ENCODE measurements at places on chromosomes 12 and 14.

DNA sequence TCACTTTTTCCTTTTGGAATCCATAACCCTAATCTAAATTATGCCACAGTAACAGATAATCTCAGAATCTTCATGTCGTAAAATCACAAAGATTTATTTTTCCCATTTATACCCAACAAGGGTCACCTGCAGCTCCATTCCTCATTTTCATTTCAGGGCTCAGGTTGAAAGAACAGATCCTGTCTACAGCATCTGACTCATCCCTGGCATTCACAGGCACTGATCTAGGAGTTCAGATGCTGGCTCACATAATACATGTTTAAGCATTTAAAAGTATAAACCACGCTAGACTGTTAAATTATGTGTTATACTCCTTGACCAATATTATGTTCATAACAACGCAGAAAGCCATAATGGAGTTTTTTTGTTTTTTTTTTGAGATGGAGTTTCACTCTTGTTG lies 58.3 kb downstream of the STON2 start:
- DNase-seq = no peak

DNA sequence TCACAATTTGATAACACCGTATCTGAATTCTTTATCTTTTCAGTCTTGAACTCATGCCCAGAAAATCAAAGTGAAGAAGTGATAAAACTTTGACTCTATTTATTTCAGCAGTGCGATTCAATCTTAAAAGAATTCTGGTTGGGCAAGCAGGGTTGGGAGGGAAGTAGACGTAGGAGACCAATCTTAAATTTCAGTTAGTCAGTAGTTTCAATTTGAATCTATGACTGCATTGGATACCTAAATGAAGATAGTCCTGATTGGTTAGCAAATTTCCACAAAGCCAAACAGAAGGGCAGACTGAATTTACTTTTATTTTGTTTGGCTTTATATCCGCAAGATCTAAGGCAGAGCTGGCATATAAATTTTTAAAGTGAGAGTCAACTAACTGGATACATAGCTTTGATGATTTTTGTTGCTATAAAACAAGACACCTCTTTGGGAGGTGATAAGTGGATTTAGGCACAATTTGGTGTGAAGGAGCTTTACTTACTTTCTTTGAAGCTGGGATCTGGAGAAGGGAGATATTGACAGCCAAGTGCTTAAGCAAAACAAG lies 2.6 kb downstream of the ACSS3 start:
- no peak for DNase-seq

- no peak for DNase-seq
Observed at GRCh38 chr14:88682495-88683114, 110.1 kb downstream of the EML5 start.

DNA sequence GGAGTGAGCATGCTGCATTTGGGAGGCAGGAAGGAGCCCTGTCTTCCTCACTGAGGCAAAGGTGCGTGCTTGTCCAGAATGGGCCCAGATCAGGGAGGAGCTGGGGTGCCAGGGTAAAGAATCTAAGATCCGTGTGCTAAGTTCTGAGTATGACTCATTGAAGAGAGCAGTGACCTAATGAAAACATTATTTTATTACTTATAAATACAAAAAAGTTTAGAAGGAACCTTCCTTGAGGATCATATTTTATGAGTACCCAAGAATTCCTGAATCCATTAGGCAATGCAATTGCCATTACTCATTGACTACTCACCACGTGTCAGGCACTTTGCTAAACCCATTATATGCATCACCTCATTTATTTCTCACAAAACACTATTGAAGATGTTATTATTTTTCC lies 264.7 kb downstream of the EGLN3 start:
- DNase-seq = no peak

DNA sequence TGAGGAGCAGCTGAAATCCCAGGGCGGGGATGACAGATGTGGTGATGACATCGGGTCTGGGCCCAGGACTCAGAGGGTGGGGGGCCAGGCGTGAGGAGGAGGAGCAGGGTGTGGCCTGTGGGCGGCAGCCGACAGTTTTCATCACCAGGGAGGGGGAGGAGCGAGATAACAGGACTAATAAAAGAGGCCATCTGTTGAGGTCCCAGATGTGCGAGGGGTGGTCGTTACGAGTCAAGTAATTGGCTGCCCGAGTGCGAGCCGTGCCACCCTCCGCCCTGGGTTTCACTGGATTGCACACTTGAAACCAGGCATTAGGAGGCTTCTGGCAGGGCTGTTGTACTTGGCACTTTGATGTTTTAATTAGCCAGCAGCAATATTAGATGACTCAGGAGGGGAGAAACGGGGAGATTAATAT lies 67.2 kb downstream of the NOS1 start:
- DNase-seq = no peak

DNA sequence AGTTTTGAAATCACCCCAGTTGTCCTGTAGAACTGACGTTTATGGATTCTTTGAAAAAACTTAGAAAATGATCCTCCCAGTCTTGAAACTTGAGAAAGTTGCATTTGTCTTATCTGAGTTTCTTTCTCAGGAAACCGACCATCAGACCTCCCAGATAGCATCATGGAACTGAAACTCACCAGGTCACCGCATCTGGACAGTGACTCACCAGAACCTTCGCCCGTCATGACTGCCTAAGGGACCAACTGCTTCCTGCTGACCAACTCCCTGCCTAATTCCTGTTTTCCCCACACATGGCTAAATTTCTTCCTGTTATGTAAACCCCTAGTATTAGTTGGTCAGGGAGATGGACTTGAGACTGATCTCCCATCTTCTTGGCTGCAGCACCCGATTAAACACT lies 175.7 kb downstream of the RIMBP2 start:
- DNase-seq = no peak

DNA sequence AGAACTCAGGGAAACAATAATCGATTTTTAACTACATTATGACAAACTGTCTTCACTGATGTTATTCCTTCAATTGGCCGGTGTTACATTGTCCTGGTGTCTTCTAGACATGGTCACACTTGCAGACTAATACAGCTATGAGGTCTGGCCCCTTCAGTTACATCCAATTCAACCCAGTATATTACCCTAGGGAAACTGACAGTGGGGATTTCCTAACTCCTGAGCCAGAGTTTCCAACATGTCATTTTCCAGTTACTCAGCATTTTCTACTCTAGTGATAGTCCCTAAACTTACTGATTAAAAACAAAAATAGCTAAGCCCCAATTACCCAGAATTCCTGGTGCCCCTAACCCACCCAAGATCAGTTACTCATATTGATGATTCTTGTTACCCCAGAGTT lies 21.1 kb downstream of the IFNG start:
- DNase-seq = no peak

DNA sequence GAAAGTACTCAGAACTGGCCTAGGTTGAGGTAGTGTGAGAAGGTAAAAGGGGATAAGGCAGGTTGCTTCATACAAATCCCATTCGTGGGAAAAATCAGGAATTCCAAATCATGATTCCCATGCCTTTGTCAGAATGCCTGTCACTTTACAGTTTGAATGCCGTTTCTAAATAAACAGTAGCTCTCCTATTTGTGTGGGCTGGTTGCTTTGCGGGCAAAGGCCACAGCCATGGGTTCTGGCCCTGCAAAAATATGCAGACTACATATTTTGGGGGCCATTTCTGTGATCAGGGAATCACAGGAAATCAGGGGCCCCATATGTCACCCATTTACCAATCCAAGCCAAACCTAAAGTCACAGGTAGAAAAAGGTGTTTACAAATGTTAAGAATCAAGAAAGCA lies 161.3 kb upstream of the BMP4 start:
- DNase-seq = no peak

GRCh38 chr12:96466939-96467751 lies 22.2 kb upstream of the CFAP54 start:
- no peak for DNase-seq
